ENCODE measurements at places on chromosomes 3 and 15.

GRCh38 chr3:38264779-38265178 lies 833 bp upstream of the SLC22A13 start:
- DNase-seq = no peak

GRCh38 chr15:30044377-30044776 lies 38.4 kb upstream of the GOLGA8J start:
- no peak for DNase-seq

GRCh38 chr15:88323976-88324740 lies 67.6 kb upstream of the NTRK3 start:
- DNase-seq = no peak

GRCh38 chr3:129561619-129562248 lies 18.8 kb downstream of the H1-8 start:
- DNase-seq = no peak

DNA sequence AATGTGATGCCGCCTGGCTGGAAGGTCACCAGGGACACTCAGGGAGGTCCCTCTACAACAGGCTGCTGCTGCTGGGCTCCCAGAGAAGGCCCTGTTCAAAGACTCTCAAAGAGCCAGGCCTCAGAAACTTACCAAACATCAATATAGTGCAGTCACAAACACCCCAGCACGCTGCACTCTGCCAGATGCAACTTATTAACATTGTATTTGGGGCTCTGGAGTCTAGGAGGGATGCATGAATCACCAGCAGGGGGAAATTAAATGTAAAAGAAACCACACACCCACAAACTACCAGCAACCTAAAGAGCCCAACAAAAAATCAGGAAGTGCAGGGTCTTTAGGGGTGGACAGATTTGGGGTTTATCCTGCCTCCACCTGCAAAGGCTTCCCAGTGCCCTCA lies 74.6 kb upstream of the SPATA12 start:
- no peak for DNase-seq
